ENCODE measurements at places on chromosomes 4 and X.

DNA sequence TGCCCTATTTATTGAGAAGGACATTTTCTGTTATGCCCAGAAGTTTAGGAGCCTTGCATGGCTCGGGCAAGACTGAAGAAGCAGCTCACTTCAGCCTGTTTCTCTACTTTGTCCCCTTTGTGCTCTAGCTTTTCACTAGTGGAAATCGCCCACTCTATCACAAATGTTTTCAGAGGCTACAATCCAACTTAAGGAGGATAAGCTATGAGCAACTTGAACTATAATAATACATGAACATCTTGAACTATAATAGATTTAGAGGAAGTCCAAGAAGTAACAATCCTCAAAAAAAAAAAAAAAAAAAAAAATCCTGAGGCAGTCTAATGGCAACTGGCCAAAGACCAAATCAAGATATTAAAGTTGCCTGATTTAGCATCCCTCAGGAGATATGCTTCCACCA lies 452.3 kb downstream of the IL1RAPL1 start:
- DNase-seq, result no peak

- DNase-seq, result no peak
These were observed 263.1 kb downstream of the PTTG2 start for GRCh38 chr4:38223306-38223705.

DNA sequence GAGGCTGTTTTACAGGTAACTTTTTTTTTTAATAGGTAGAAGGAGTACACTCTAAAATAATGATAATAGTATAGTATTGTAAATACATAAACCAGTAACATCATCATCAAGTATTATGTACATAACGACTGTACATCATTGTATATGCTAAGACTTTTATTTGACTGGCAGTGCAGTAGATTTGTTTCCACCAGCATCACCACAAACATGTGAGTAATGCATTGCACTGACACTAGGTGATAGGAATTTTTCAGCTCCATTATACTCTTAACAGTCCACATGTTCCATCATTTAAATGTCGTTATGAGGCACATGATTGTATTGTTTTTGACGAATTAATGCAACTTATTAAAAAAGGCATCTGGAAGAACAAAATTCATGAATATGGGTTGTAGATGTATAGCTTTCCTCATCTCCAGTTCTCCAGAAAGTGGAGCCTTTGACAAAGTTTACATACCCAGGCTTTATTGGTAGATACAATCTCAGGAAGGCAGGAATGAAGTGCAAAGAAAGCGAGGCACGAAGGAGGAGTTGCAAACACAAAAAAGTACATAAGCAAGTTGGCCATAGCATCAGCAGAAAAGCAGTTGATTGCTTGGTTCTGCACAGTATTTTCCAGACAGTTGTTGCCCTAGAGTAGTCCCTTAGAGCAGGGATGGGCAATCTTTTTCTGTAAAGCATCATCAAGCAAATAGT lies 336.9 kb upstream of the NR3C2 start:
- no peak for DNase-seq

- DNase-seq, result no peak
These were observed 111.0 kb downstream of the DHX15 start for GRCh38 chr4:24473309-24473721.

- DNase-seq, result no peak
These were observed 29.2 kb downstream of the VCX2 start for GRCh38 chrX:8141896-8142295.

GRCh38 chr4:1975880-1976279 lies 32.9 kb downstream of the NELFA start:
- DNase-seq, result no peak

- DNase-seq, result no peak
These were observed 53.6 kb downstream of the USP53 start for GRCh38 chr4:119266153-119266552.

DNA sequence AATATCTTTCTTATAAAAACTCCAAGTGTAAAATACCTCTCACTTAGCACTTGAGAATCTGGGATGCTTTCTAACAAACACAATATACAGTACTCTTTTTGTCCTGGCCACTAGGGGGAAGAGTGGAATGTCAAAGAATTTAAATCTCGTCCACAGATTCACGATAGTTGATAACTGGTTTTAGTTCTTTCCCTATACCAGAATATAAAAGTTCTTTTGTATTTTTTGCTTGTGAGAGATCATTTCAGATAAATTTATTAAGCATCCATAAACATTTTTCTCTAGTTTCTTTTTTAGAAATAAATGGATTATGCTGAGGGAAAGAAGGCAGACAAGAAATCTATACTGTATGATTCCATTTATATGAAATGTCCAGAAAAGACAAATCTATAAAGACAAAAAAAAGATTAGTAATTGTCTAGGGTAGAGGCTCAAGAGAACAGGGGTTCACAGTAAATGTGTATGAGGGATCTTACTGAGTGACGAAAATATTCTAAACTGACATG lies 50.4 kb downstream of the MGARP start:
- no peak for DNase-seq

DNA sequence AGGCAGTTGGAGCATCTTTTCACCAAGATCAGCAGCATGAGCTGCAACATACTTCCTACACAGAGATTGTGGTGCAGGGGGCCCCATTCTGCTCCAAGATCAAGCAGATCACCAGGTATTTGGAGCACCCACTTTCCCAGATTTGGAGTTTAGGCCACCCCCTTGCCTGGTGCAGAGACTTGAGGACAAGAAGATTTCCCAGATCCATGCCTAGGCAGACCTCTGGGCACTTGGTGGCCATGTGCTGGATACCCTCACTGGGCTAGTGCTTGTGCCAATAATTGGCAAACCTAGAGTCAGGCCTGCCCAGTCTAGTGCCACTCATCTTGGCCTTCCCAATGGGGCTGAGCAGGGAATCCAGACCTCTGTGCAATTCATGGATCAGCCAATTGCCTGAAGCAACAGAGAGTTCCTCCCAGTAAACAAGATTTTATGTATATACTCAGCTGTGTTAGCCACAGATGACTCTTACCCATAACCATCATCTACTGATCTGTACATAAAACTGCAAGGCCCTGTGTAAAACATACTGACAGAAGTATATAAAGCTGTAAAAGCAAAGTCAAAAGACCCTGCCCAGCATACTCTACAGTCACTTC lies 228.4 kb upstream of the EMCN start:
- DNase-seq, result no peak

DNA sequence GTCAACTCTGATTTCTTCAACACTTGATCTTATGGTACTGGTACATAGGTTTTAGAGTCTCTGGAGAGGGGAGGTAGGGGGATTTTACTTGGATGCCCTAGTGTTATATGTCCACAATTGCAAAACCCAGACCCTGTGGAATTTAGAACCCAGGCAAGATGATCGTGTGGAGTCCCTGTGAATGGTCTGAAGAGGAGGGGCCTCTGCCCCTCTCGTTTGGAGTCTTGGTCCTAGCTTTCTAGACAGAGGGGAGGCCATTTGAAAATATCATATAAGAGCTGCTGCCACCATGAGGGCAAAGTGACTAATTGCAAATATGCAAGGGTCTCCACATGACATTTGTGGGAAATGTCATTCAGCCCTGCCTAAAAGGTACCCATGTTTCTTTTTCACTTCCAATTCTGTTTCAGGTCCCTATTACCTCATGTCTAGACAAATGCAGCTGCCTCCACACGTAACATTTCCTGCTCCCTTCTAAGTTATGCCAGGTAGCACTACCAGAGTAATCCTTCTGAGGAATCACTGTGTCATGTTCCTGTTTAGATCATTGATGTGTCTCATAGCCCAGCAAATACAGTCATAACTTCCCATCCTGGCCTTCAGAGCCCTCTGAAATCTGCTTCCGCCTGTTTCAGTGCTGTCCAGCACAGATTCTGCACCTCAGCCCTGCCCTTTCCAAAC lies 126.8 kb downstream of the KLHL8 start:
- DNase-seq, result peak; percentile 22

GRCh38 chr4:112321776-112322684 lies 24.9 kb downstream of the ALPK1 start:
- no peak for DNase-seq

DNA sequence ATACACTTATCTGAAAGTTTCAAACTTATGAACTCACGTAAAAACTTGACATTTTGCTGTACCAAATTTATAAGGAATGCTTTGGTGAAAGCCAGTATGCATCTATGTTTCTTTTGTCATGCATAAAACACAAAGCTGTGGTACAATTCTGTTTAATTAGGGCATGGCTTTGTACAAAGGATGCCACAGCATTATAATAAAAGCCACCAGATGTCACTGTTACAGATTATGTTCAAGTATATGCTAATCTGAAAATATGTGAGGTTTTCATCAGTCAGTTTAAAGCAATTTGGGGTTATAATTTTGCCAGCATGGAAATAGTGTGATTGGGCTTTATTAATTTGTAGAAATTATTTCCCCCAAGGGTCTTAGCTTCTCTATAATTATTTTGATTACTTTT lies 69.0 kb downstream of the ATOH1 start:
- DNase-seq, result no peak

- no peak for DNase-seq
These were observed 3.2 kb downstream of the SEL1L3 start for GRCh38 chr4:25859429-25860148.

DNA sequence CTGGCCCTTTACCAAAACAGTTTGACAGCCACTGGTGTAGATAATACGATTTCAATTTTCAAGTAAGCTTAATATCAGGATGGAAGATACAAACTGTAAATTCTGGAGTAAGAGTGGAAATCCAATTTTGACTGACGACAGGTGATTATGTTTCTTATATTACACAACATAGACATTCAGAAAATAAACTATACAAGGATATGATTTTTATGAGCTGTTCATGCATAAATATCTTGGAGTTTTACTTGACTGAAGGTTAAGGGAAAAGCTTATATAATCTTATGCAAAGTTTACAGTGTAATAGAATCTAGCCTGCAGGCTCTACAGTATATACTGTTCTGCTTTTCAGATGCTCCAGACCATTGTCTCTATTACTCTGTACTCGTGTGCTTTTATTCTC lies 1672.3 kb downstream of the ARAP2 start:
- no peak for DNase-seq

GRCh38 chr4:14441561-14441960 lies 560.7 kb upstream of the CPEB2 start:
- no peak for DNase-seq

- DNase-seq, result no peak
These were observed 2.4 kb downstream of the SLC49A3 start for GRCh38 chr4:686413-687040.

- no peak for DNase-seq
These were observed 93.1 kb downstream of the PCDH19 start for GRCh38 chrX:100316987-100317386.

GRCh38 chr4:25330905-25331808 lies 18.6 kb downstream of the ZCCHC4 start:
- DNase-seq, result no peak

DNA sequence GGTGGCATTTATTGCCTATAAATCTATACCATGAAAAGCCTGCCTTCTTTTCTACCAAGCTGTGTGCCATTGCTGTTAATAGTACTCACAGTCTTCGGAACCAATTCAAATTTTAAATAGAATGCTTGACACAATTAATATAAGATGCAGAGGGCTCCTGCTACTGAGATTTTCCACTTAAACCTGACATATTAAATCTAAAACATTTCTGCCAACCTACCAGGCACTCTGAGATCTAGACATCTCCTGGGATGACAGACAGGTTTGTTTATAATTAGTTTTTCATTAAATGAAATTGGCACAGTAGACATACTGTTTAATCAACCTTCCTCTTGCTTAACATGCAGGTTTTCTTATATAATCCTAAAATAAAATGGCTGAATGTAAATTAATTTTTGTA lies 117.3 kb upstream of the CBR4 start:
- no peak for DNase-seq

- DNase-seq, result no peak
These were observed 225.1 kb downstream of the FAM47A start for GRCh38 chrX:33906971-33907370.

DNA sequence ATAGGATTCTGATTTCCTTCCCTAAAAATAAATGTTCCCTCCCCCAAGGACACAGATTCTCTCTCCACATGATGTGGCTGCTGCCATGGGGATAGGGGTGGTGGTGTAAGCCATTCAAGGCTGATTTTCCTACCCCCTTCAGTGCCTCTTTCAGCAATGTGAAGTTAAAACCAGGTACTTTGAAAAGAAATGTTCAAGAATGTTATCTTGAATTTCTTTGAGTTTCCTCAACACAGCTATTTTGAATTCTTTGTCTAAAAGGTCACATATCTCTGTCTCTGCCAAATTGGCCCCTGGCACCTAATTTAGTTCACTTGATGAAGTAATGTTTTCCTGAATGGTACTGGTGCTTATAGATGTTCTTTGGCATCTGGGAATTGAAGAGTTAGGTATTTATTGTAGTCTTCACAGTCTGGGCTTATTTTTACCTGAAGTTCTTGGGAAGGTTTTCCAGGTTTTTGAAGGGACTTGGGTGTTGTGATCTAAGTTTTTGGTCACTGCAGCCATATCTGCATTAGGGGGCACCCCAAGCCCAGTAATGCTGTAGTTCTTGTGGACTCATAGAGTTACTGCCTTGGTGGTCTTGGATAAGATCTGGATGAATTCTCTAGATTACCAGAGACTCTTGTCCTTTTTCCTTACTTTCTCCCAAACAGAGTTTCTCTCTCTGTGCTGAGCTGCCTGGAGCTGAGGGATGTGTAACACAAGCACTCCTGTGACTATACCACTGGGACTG lies 7.6 kb upstream of the DIPK2B start:
- no peak for DNase-seq

DNA sequence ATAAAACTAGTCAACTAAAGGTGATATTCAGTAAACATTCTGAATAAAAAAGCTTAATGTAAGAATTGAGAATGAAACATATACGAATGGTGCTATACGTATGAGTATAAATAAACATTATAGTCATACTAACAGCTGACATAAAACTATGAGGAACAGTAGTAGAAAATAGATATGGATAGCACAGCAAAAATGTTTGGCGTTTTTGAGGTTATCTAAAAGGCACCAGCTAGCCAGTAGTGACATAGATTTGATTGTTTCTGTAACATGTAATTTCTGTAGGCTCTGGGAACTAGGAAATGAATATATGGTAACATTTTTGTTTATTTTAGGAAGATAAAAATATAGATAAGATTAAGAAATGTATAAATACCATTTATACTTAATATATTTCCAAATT lies 69.3 kb downstream of the SNX25 start:
- DNase-seq, result no peak

DNA sequence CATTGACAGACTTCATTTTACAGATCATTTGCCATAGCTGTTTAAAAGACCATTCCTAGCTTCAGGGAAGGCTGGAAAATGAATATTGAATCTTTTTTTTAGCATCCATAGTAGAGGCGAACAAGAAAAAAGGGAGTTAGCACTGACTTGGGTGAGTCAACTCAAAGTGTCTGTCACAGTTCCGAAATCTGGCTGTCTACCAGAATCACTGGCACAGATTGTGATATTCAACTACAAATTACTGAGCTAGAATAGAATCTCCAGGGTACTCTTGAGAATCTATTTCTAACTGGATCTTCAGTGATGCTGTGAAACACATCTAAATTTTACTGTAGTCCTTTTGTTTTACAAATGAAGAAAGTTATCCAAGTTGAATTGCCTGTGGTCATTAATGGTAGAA lies 31.5 kb downstream of the SEC24B start:
- DNase-seq, result no peak

Measured in NCI-H1930 (cell line).